ENCODE measurements at places on chromosomes 7 and 10. TPM values are rescaled to one million over a fixed set of nuclear protein-coding genes. Genes with fewer than 3 reads are reported as not detected.

- no peak overlapping the region for H3K27ac ChIP-seq
- H3K36me3 ChIP-seq = no peaks in the 10 kb centered on the region
- H3K4me1 ChIP-seq = peaks cover 2% of the 10 kb centered on the region
- no peak overlapping the region for H3K4me3 ChIP-seq
Measured at GRCh38 chr10:7397049-7398035, 13.5 kb downstream of the SFMBT2 start.

- H3K27ac ChIP-seq = peak overlapping the region; percentile 83
- H3K36me3 ChIP-seq = no peaks in the 10 kb centered on the region
- no peak overlapping the region for H3K4me3 ChIP-seq
- H3K27me3 ChIP-seq = no peaks in the 10 kb centered on the region
- peak; percentile 72 for DNase-seq
- peaks cover 26% of the 10 kb centered on the region for H3K4me1 ChIP-seq
Measured at GRCh38 chr7:1555046-1555812, 776 bp downstream of the TMEM184A start.

GRCh38 chr7:36880108-36880507 is 155.8 kb upstream of the AOAH start:
- no peak overlapping the region for H3K27ac ChIP-seq
- H3K4me3 ChIP-seq = no peak overlapping the region
- H3K4me1 ChIP-seq = no peaks in the 10 kb centered on the region
- no peaks in the 10 kb centered on the region for H3K27me3 ChIP-seq
- H3K36me3 ChIP-seq = no peaks in the 10 kb centered on the region
- no peak for DNase-seq

DNA sequence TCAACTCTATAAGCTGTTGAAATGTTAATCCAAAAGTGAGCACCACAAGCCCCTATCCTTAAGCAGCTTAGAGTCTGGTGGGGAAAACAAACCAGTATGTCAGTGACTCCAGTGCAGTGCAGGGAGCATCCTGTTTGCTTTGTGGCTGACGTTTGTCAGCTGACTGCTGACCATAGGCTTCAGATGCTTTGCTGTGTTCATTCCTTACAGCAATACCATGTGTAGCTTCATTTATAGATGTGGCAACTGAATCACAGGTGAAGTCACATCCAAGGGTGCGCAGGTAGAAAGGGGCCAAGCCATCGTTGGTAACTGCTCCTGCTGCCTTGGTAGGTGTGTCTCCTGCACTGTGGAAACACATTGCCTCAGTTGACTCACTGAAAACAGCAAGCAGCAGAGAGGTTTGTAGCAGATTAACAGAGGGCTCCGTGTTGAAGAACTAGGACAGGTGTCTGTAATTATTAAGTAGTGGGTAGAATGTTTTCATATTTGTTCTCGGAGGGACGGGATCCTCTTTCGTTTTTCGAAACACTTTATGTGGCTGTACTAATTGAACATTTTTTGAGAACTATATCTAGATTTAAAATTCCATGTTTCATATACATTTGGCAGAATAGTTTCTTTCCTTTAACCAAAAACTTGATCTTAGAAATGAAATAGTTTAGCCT is 2.0 kb downstream of the INSIG1 start:
- H3K27ac ChIP-seq = peak overlapping the region; percentile 97
- H3K36me3 ChIP-seq = no peaks in the 10 kb centered on the region
- peaks cover 6% of the 10 kb centered on the region for H3K4me1 ChIP-seq
- H3K4me3 ChIP-seq = peak overlapping the region; percentile 95
- DNase-seq = peak; percentile 42

DNA sequence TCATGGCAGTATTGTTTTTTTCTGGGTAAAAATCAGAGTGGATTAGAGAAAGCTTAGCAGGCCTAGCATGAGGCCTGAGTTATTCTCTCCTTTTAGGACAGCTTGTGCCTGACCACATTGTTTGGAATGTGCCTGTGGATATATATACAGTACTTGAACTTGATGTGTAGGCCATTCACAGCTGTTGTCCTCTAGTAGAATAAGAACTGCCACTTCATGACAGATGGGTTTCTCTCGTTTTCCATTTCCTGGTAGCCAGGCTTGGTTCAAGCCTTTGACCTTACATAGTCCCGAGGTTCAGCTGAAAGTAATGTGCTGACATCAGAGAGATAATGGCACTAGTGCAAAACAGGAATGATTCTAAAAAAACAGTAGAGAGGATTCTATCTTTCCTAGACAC is 473.9 kb downstream of the AUTS2 start:
- no peak overlapping the region for H3K27ac ChIP-seq
- H3K36me3 ChIP-seq = no peaks in the 10 kb centered on the region

DNA sequence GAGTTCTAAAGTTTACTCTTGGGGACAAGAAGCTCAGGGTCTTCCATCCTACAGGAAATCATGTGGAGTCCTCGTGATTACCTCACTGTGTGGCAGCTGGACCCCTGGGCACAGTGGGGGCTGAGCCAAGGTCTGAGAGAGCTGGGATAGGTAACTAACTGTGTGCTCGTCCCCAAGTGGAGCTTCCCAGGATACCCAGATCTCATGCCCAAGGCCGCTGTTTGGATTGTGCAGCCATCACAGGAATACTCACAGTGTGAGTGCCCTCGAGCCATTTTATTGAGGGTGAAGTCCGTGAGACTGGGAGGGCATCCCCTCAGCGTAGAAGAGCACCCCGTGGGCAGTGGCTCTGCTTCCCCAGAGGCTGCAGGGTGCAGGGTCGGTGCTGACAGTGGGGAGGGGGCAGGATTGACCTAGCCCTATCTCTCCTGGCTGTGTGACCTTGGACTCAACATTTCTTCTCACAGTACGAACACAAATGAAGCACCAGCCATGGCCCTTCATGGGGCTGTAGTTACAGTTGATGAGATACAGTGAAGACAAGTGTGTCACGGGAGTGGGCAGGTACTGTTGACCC is 69.6 kb upstream of the LEP start:
- no peaks in the 10 kb centered on the region for H3K36me3 ChIP-seq
- H3K27me3 ChIP-seq = peaks cover 15% of the 10 kb centered on the region
- H3K4me3 ChIP-seq = no peak overlapping the region
- H3K4me1 ChIP-seq = no peaks in the 10 kb centered on the region
- H3K27ac ChIP-seq = no peak overlapping the region

DNA sequence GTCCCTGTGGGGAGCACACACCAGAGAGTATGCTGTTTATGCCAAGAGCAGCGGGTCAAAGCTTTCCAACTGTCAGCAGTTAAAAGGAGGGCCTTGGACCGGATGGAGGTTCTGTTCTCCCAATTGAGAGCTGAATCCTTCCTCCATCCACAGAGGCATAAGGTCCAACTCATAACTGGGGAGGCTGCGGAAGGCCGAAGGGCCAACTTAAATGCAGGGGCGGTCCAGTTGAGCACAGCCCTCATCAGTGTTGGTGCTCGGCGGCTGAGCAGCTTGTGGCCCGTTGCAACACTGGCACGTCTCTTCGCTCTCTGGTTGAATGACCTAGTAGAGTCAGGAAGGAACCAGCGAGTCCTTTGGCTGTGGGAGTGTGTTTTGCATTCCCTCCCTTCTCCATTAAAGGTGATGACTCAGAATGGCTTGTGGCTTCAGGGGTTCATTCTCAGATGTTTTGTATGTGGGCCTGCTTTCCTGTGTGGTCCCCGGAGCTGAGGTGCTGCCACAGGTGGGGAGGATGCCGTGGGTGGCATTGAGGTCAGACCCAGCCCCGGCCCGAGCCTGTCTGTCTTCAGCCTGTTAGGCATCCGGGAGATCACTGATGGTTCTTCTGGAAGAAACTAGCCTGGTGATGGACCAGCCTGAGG is 44.8 kb upstream of the DMBT1 start:
- no peak overlapping the region for H3K4me3 ChIP-seq
- DNase-seq = no peak
- no peak overlapping the region for H3K27ac ChIP-seq

- no peaks in the 10 kb centered on the region for H3K27me3 ChIP-seq
- no peaks in the 10 kb centered on the region for H3K4me1 ChIP-seq
- H3K4me3 ChIP-seq = no peak overlapping the region
- no peak for DNase-seq
- no peaks in the 10 kb centered on the region for H3K36me3 ChIP-seq
- H3K27ac ChIP-seq = no peak overlapping the region
Measured at GRCh38 chr7:11124856-11125559, 151.3 kb downstream of the PHF14 start.

- no peaks in the 10 kb centered on the region for H3K4me1 ChIP-seq
- DNase-seq = no peak
- no peaks in the 10 kb centered on the region for H3K27me3 ChIP-seq
- H3K27ac ChIP-seq = no peak overlapping the region
Measured at GRCh38 chr7:70470746-70471145, 661.2 kb upstream of the GALNT17 start.

- no peak overlapping the region for H3K4me3 ChIP-seq
- H3K4me1 ChIP-seq = no peaks in the 10 kb centered on the region
Measured at GRCh38 chr10:113399065-113399464, 153.8 kb upstream of the HABP2 start.

DNA sequence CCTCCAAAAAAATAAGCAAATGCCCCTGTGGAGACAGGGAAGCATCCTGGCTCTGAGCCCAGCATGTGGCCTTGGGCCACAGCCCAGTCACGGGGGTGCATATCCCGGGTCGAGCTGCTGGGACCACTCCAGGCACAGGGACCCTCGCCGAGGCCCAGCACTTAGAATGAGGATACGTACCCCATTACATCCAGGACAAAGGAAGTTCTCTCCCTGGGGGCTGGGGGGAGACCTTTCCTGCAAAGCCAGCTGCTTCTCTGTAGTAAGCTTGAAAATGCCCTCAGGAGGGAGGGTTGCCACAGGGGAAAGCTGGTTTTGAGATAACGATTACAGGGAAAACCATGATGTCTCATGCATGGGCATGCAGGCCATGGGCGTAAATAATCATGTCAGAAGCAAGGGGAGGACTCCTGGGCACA is 75.5 kb downstream of the HIPK2 start:
- H3K4me1 ChIP-seq = peaks cover 10% of the 10 kb centered on the region
- no peaks in the 10 kb centered on the region for H3K27me3 ChIP-seq
- H3K36me3 ChIP-seq = no peaks in the 10 kb centered on the region
- peak overlapping the region; percentile 11 for H3K27ac ChIP-seq
- DNase-seq = no peak
- H3K4me3 ChIP-seq = no peak overlapping the region

DNA sequence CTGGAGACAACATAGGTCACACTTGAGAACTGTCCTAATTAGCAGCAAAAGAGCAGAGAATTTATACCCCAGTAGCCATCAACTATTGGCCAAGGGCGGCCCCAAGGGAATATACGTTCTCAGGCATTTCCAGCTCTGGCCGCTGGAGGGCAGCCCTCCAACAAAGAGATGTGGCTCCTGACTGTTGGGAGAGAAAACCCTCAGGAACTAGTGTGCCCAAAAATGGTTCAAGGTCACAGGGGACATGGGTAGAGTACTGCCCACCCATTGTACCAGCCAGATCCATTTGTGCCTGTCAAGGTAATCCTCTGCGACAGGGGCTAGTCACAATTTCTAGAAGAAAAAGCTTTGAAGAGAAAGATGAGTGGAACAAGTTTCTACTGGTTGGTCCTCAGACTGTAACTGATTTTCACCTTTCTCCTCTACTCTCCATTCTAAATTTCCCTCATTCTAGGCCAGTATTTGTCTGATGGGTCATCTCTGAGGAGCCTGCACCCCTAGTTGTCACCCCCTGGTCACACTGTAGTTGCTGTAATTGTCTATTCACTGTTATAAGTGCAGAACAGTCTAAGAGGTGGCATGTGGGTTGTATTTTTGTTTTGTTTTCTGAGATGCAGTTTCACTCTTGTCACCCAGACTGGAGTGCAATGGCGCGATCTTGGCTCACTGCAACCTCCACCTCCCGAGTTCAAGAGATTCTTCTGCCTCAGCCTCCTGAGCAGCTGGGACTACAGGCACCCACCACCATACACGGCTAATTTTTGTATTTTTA is 14.7 kb upstream of the C7orf33 start:
- H3K27me3 ChIP-seq = no peaks in the 10 kb centered on the region
- peak; percentile 62 for DNase-seq
- no peaks in the 10 kb centered on the region for H3K4me1 ChIP-seq
- H3K36me3 ChIP-seq = no peaks in the 10 kb centered on the region
- no peak overlapping the region for H3K4me3 ChIP-seq

DNA sequence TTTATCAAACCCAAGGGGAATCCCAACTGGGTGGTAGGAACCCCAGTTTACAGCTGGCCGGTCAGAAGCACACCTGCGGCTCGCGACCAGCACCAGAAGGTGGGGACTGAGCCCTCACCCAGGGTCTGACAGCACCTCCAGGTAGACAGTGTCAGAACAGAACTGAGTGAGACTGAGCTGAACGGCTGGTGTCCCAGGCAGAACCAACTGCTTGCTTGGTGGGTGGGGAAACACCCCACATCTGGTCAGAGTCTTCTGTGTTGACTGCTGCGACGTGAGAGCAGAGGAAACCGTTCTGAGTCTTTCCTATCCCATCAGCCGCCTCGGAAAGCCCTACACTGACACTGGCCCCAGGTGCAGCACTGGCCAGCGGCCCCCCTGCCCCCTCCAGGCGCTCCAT is 160.7 kb downstream of the MAD1L1 start:
- no peak overlapping the region for H3K4me3 ChIP-seq
- H3K27ac ChIP-seq = no peak overlapping the region
- no peaks in the 10 kb centered on the region for H3K27me3 ChIP-seq
- no peaks in the 10 kb centered on the region for H3K4me1 ChIP-seq

DNA sequence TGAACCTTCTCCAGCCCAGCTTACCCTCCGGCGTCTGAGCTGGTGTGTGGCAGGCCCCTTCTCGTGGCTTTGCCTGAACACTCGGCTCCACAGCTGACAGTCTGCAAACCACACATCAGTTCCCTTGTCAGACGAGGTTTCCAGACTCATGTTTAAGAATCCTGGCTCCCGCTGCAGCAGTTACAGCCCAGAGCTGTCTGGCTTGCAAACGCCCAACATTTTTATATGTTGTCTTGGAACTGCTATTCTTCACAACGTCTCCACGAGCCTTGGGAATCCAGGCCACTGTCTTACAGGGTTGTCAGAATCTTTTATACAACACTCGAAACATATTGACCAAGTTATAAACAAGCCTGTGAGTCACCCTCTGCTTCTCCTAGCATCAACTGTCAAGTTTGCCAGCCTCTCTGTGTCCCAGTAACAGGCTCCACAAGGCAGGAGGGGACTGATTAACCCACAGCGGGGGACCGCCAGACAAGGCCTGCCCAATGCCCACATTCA is 68.1 kb downstream of the TNS3 start:
- no peak overlapping the region for H3K27ac ChIP-seq
- no peaks in the 10 kb centered on the region for H3K27me3 ChIP-seq
- H3K36me3 ChIP-seq = no peaks in the 10 kb centered on the region
- peak; percentile 26 for DNase-seq

Gene SPOCK2
- 163 TPM for total RNA-seq

Gene MNX1
- total RNA-seq = 2.2 TPM

Gene MAD1L1
- 91.9 TPM for total RNA-seq

Gene GHRHR
- total RNA-seq = 4.4 TPM

Gene PTPRN2
- total RNA-seq = 55.5 TPM

Gene GIMAP5
- 15.1 TPM for total RNA-seq

Gene IL6
- not detected for total RNA-seq

Gene ZNF736
- total RNA-seq = 23.4 TPM

Gene SHOC2
- total RNA-seq = 31.3 TPM

Gene GBX1
- total RNA-seq = not detected

Gene TFPI2
- total RNA-seq = 10.3 TPM

Gene CPVL
- 4.7 TPM for total RNA-seq

All from prostate gland (tissue), 2 donors.